ENCODE measurements at places on chromosomes 5 and 9.
A peak's percentile ranks its signal among the peaks of the same experiment; 100 is the strongest.

DNA sequence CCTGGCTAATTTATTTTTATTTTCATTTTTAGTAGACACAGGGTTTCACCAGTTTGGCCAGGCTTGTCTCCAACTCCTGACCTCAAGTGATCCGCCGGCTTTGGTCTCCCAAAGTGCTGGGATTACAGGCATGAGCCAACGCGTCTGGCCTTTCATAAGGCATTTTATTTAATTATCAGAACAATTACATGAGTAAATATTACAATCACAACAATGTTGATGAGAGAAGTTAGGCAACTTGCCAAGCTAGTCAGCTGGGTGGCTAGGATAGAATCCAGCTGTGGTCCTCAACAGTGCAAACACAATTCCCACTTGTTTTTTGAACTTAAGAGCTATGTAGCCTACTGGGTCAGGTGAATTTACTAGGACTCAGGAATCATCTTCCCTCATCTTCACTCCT is 22.0 kb downstream of the C9orf57 start:
- no peak for DNase-seq
- no peak overlapping the region for H3K4me3 ChIP-seq
- peaks cover 10% of the 10 kb centered on the region for H3K27me3 ChIP-seq

DNA sequence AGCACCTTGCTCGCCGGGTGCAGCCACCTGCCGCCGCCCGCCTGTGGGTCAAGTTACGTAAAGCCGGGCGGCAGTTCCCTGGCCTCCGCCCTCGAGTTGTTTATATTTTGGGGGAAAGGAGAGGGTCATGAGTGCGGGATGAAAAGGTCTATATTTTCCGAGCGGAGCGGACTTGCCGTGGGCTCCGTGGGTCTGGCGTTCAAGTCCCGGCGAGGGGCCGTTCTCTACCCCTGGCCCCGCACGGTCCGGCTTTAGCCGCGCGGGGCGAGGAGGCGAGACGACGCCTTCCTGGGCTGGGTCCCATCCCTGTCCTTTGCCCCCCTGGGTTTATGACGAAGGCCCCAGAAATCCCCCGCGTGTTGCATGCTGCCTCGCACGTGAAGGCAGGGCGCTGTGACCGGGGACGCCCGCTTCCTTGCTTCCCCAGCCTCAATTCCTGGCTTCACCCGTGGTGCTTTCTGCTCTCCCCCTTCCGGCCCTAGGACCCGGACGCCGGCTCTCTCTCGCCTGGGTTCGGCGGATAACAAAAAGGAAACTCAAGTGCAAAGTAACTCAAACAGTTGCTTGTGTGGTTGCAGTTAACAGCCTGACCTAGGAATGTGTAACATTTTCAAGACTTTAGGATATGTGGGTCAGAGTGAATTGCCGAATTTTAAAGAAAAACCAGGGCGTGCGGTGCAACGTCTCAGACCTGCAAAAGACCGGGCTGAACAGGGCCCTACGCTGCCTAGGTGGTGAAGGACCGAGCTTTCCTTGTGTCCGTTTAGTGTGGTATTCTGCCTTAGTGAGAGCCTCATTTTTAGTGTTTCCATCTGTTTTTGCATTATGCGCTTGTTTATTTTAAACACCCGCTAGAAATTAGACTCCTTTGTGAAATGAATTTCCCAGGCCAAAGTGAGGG is 810 bp downstream of the VPS13A start:
- peaks cover 10% of the 10 kb centered on the region for H3K27me3 ChIP-seq
- DNase-seq: peak; percentile 56

GRCh38 chr5:40653221-40654022 is 26.3 kb upstream of the PTGER4 start:
- peak overlapping the region; percentile 78 for H3K4me3 ChIP-seq
- H3K27ac ChIP-seq: peak overlapping the region; percentile 93
- H3K4me1 ChIP-seq: peaks cover 85% of the 10 kb centered on the region
- DNase-seq: peak; percentile 42
- no peaks in the 10 kb centered on the region for H3K27me3 ChIP-seq

DNA sequence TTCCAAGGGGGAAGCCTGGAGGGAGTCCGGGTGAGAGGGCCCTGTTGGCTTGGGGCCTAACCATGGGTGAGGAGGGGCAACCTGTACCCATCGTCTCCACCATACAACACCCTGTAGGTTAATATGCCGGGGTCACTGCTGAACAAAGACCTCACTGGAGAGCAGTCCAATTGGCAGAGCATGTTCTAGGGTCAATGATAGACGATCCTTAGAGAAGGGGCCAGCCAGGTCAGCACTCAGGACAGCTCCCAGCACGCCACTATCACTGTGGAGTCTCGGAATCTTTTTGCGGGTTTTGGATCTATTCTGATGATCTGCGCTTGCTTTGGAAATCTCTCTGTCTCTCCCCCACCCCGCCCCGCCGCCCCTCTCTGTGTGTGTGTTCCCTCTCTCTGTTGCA is 218.4 kb upstream of the MVB12B start:
- no peak overlapping the region for H3K27ac ChIP-seq
- peaks cover 2% of the 10 kb centered on the region for H3K27me3 ChIP-seq
- no peak for DNase-seq
- H3K36me3 ChIP-seq: no peaks in the 10 kb centered on the region
- no peaks in the 10 kb centered on the region for H3K4me1 ChIP-seq
- no peak overlapping the region for H3K4me3 ChIP-seq

- no peak overlapping the region for H3K27ac ChIP-seq
- DNase-seq: no peak
- H3K36me3 ChIP-seq: peaks cover 2% of the 10 kb centered on the region
Measured at GRCh38 chr5:83472213-83472507, 616 bp downstream of the VCAN start.

DNA sequence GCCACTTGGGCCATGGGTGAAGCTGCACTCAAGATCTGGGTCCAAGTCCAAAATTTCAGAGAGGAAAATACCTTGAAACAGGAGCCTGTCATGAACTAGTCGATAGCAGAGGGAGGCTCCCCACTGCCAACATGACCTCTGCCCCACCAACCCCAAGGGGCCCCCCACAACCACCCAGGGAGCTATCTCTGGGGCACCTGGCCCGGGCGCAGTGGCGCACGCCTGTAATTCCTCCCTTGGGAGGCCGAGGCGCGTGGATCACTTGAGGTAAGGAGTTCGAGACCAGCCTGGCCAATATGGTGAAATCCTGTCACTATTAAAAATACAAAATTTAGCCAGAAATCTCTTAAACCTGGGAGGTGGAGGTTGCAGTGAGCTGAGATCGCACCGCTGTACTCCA is 20.1 kb upstream of the HMCN2 start:
- no peak overlapping the region for H3K27ac ChIP-seq
- no peaks in the 10 kb centered on the region for H3K36me3 ChIP-seq
- peaks cover 15% of the 10 kb centered on the region for H3K4me1 ChIP-seq
- no peak overlapping the region for H3K4me3 ChIP-seq
- no peak for DNase-seq
- H3K27me3 ChIP-seq: peaks cover 17% of the 10 kb centered on the region

- H3K4me3 ChIP-seq: peak overlapping the region; percentile 95
- peak; percentile 97 for DNase-seq
- H3K4me1 ChIP-seq: peaks cover 55% of the 10 kb centered on the region
- no peaks in the 10 kb centered on the region for H3K27me3 ChIP-seq
- no peaks in the 10 kb centered on the region for H3K36me3 ChIP-seq
Measured at GRCh38 chr9:92764988-92765936, 629 bp upstream of the BICD2 start.

- no peaks in the 10 kb centered on the region for H3K4me1 ChIP-seq
- H3K4me3 ChIP-seq: no peak overlapping the region
- DNase-seq: no peak
Measured at GRCh38 chr5:9409413-9409960, 136.4 kb downstream of the SEMA5A start.

DNA sequence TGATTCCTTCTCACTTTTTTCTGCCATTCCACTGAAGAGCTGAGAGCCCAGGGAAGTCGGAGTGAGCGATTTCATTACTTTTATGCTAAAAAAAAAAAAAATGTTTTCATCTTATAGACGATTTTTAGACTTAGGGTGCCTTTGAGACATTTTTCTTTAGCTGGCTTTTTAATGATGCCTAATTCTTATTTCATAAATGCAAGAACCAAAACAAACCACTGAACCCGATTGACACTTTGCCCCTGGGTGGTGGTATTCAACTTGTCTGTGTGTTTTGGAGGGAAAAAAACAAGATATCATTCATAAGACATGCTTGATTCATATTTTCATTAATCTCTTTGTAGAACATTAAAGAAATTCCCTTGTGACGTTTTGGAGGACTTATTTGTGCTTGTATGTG is 2.4 kb downstream of the TLE4 start:
- H3K27me3 ChIP-seq: no peaks in the 10 kb centered on the region
- H3K4me3 ChIP-seq: peak overlapping the region; percentile 93
- peaks cover 41% of the 10 kb centered on the region for H3K36me3 ChIP-seq
- H3K27ac ChIP-seq: peak overlapping the region; percentile 94
- DNase-seq: no peak

GRCh38 chr5:93665648-93666047 is 75.8 kb downstream of the POU5F2 start:
- no peaks in the 10 kb centered on the region for H3K27me3 ChIP-seq
- no peak for DNase-seq
- no peaks in the 10 kb centered on the region for H3K36me3 ChIP-seq
- H3K27ac ChIP-seq: no peak overlapping the region

DNA sequence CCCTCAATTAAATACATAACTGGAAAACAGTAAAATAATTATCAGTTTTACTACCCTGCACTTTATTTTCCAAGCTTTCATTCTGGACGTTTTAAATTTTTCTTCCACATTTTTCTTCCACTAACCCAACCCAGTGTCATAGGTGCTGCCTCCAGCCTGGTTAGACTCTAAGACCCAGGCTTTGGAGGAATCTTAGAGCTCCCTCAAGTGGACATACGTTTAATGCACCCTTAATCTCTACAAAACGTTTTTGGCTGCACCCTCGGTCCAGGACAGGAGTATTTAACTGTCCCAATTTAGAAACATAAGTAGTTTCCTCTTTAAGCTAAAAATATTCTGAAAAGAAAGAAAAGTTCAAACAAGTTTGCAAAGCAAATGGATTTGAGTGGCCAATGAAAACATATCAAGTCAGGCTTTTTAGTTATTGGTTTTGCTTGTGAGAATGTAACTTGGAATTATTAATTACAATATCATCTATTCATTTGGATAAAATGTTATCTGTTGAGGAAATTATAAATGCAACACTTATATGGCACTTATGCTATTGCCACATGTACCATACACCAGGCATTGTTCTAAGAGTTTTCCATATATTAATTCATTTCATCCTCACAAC is 38.9 kb downstream of the CDH6 start:
- DNase-seq: no peak
- no peak overlapping the region for H3K27ac ChIP-seq
- H3K4me3 ChIP-seq: no peak overlapping the region
- H3K36me3 ChIP-seq: no peaks in the 10 kb centered on the region
- H3K4me1 ChIP-seq: no peaks in the 10 kb centered on the region

- no peak overlapping the region for H3K27ac ChIP-seq
- H3K4me1 ChIP-seq: no peaks in the 10 kb centered on the region
- DNase-seq: no peak
Measured at GRCh38 chr5:105638437-105638836, 2032.3 kb downstream of the EFNA5 start.

GRCh38 chr9:117704024-117704575 is at the start of gene TLR4:
Gene TLR4, plus strand, starts transcription at chr9:117704403. Its CDS starts 70 bp downstream, at chr9:117704473.
- DNase-seq: no peak
- H3K27me3 ChIP-seq: peaks cover 19% of the 10 kb centered on the region
- H3K4me3 ChIP-seq: no peak within 1 kb of the TSS
- no peak within 1 kb of the TSS for H3K27ac ChIP-seq
- H3K4me1 ChIP-seq: no peaks in the 10 kb centered on the region
